Bladder microvascular endothelial cell (primary cell): ENCODE measurements at places on chromosomes 1 and 21. TPM values are rescaled to one million over a fixed set of nuclear protein-coding genes. Genes with fewer than 3 reads are reported as not detected.

Gene COL18A1
- 184 and 311 TPM in 2 replicates for total RNA-seq

Gene PCAT6
- not detected in 2 replicates for total RNA-seq

Gene FAM43B
- total RNA-seq = 0.06 TPM in 1 of 2 replicates, not detected in the other

Gene CLCC1
- 16.0 and 31.7 TPM in 2 replicates for total RNA-seq

Gene SMCP
- total RNA-seq = not detected in 2 replicates

Gene ADARB1
- total RNA-seq = 27.5 and 48.8 TPM in 2 replicates

Gene CFHR1
- not detected in 2 replicates for total RNA-seq

Gene IQGAP3
- total RNA-seq = 17.2 and 21.5 TPM in 2 replicates

Gene ACTA1
- total RNA-seq = not detected in 2 replicates

Gene ANGPTL3
- total RNA-seq = not detected in 2 replicates

Gene OR14C36
- total RNA-seq = not detected in 2 replicates

Gene ZNF593OS
- not detected in 2 replicates for total RNA-seq

Gene PDPN
- total RNA-seq = 0.49 and 155 TPM in 2 replicates

Gene MATN1
- total RNA-seq = 0.13 and 0.16 TPM in 2 replicates

Gene PRAMEF12
- not detected in 2 replicates for total RNA-seq

Gene KIF17
- total RNA-seq = 19.1 and 22.4 TPM in 2 replicates

Gene COL9A2
- total RNA-seq = 0.16 and 0.63 TPM in 2 replicates

Gene ZBTB8B
- 0.06 TPM in 1 of 2 replicates, not detected in the other for total RNA-seq

Gene CDCA8
- total RNA-seq = 6.7 and 10.4 TPM in 2 replicates

Gene DPT
- total RNA-seq = not detected in 2 replicates
